ENCODE measurements at places on chromosomes 6 and 20. TPM values are rescaled to one million over a fixed set of nuclear protein-coding genes. Genes with fewer than 3 reads are reported as not detected.

Gene SAPCD1
- total RNA-seq = 3.4 TPM

Gene GCLC
- total RNA-seq = 61.5 TPM

Gene OR2B6
- not detected for total RNA-seq

Gene APOBEC2
- 1.1 TPM for total RNA-seq

DNA sequence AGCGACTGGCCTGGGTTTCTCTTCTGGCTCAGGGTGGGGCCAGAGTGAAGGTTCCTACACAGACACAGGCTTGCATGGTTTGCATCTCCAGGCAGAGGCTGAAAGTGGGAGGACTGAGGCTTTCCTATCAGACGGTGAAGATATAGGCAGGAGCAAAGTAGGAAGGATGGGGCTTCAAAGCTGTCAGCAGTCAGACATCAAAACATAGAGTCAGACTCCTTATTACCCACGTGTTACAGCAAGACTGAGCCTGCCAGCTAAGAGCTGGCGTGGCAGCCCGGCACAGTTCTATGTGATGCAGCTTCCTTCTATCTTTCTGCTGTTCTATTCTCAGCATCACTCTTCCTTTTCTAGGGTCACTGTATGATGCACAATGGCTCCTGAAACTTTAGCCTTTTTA lies 445.1 kb downstream of the DOK5 start:
- no peak for DNase-seq

GRCh38 chr6:165439928-165440554 lies 130.6 kb upstream of the C6orf118 start:
- peak; percentile 80 for DNase-seq

GRCh38 chr6:142279350-142280180 lies 22.2 kb upstream of the ADGRG6 start:
- no peak for DNase-seq

GRCh38 chr6:144259986-144260385 lies 25.1 kb upstream of the UTRN start:
- DNase-seq = peak; percentile 64

- DNase-seq = no peak
Observed at GRCh38 chr20:34768096-34768495, 57.4 kb downstream of the NCOA6 start.

DNA sequence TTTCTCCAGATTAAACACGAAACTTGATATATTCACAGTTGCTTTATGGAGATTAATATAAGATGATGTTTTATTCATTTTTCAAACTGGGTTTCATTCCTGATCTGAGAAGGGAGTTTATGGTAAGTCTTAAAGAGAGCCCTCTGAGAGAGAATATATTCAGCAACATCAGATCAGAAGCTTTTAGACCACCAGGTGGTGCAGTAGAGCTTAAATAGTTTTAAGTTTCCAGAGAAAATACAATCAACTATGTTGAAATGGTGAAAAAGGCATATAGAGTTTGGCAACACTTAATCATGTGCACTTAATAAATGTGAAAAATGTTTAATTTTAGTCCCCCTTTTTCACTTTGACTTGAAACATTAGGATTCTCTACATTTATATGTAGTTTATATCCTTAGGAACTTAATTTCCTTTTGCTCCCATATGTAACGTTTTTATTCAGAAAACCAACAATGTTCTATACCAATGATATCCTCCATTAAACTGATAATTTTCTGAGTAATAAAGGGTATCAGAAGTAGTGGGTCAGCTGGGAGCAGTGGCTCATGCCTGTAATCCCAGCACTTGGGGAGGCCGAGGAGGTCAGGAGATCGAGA lies 86.4 kb upstream of the CLDN20 start:
- peak; percentile 78 for DNase-seq

- DNase-seq = no peak
Observed at GRCh38 chr6:80182308-80182707, 75.8 kb downstream of the BCKDHB start.
